ENCODE measurements at places on chromosomes 7 and 10. TPM values are rescaled to one million over a fixed set of nuclear protein-coding genes. Genes with fewer than 3 reads are reported as not detected.

DNA sequence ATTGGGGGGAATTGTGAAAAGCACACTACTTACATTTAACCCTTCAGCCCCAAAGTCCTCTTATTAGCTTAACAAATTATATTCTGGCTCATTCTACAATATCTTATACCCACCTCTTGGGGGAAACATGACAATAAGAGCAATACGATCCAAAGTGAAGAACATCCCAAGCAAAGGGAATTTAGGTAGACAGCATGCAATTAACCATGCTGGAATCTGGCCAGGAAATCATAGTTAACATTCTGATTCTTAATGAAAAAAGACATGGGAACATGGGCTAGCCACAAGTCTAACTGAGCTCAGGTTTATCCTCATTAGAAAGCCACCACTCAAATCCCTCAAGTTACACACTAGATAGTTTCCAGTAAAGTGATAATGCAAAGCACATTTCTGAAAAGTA is 241.9 kb upstream of the SLC26A5 start:
- no peak for DNase-seq

DNA sequence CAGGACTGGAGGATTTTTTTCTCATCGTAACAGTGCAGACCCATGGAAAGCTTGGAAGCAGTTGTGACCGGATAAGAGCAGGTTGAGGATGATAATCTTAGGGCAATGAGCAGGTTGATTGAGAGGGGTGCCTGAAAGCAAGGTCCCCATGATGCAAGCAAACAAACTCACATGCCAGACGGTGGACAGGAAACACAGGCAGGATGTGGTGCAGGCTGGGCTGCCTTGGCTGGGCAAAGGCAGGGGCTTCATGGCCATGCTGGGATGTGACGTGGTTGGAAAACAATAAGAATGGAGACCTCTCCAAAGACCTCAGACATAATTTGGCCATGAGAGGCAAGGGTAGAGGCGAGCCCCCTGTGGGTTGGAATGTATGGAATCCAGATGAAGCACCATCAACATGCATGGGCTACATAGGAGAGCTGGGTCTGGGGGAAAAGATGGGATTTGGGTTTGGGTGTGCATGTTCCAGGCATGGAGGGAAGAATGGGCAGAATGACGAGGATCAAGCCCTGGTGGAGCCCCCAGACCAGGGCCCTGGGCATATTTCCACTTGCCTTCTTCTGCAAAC is 58.3 kb downstream of the IKZF1 start:
- no peak for DNase-seq

DNA sequence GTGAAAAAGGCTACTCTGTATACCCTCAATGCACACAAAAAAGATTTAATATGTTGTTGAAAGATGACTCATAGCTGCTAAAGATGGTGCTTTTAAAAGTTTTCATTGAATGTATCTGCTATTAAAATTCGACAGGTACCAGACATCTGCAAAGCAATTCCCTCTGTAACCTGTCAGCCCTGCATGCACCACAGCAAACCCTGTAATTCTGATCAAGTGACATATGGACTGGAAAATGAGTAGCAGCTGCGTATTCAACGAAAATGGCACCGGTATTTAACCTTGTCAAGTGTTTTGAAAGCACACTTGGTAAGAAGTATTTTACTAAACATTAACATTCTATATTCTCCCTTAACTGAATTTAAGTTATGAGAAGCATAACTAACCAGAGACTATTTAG is 58.2 kb upstream of the PTPRN2 start:
- DNase-seq, result no peak

GRCh38 chr7:151423936-151424335 is 14.1 kb upstream of the WDR86 start:
- DNase-seq, result no peak

DNA sequence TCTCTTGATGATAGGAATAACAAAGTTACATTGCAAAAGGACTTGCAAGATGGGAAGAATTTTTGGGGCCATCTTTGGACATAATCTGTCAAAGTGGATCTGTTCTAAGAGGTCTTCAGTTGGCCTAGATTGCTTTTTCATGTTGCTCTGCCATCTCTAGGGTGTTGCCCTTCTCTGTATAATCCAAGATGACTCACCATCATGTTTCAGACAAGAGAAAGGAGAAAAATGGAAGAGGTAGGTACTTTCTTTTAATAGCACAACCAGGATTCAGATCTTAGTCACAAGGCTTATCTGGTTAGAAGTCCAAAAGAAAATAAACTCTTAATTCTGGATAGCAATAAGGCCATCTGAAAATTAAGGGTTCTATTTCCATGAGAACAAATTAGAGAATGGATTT is 38.7 kb upstream of the FOXP2 start:
- peak; percentile 1 for DNase-seq

DNA sequence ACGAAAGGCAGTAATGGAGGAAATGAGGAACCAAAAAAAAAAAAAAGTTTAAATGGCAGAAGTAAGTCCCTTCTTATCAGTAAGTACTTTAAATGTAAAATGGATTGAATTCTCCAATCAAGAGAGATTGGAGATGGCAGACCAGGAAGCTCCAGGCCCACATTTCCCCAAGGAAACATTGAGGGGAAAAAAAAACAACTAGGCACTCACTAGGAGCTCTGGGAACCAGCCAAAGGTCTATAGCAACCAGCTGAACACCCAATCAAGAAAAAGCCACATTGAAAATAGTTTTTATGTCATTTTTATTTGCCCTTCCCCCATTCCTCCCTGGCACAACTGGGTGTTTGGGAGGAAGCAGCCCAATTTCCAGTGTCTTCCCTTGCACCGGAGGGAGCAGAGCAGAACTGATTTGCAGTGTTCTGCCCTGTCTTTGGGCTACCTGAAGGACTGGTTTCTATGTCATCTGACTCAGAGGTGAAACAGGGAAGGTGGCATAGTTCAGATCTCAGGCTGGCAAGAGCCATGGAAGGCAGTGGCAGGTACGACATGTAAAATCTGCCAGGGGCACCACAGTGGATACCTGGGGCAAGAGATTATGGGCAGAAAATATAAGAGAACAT is 121.9 kb downstream of the SMURF1 start:
- no peak for DNase-seq

GRCh38 chr10:803041-803741 is 113.7 kb upstream of the DIP2C start:
- DNase-seq, result no peak

DNA sequence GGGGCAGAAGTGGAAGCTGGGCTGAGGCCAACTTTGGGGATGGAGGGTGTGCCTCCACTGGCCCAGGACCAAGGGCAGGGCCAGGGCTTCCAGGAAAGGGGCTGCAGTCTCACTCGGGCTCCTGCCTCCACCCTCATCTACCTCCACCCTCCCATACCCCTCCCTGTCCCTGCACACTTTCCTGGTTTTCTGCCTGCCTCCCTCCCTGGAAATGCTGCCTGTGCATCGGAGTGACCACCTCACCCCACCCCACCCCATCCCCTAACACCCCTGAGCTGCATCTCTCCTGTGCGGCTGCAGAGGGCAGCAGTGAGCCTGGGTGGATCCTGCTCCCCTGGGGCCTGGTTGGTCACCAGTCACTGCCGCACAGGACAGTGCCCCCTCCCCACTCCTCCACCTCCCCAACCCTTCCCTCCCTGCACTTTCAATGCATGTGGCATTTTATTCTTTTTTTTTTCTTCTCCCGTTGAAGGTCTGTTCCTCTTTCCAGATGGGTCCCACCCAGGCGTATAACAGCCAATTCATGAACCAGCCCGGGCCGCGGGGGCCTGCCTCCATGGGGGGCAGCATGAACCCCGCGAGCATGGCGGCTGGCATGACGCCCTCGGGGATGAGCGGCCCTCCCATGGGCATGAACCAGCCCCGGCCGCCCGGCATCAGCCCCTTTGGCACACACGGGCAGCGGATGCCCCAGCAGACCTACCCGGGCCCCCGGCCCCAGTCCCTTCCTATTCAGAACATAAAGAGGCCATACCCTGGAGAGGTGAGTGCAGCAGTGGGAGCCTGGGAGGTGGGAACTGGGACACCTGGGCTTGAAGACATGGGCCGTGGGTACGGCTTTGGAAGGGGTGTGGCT is 54.1 kb upstream of the PPIF start:
- no peak for DNase-seq

DNA sequence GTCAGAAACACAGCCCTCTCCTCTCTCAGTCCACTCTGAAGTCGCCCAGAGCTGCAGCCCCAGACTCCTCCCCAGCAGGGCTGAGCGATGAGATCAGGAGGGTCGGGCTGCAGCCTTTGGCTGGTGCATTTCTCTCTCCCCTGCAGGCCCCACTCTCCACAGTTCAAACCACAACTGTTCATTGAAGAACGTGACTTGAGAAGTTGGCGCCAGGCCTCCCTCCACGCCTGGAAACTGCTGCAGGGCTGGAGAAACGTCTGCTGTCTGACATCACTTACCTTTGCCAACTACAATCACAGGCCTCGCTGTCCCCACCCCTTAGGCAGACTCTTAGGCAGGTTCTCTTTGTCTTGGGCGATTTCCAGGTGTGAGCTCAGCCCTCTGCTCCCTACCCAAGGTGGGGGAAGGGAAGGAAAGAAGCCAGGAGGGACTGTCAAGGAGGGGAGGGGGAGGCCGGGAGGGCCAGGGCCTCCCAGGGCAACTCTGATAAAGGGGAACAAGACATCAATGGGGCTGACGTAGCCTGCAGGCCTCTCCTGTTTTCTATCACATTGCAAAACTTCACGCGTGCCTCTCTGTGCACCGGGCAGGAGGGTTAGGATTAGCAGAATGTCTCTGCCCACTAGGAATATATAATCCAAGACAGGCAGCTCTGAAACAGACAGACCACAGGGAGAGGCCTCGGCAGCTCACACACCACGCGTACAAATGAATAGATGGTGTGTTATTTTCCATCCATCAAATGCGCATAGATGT is 32.7 kb downstream of the CALML5 start:
- DNase-seq, result peak; percentile 89

GRCh38 chr10:36446881-36447280 is 678.5 kb upstream of the ANKRD30A start:
- no peak for DNase-seq

DNA sequence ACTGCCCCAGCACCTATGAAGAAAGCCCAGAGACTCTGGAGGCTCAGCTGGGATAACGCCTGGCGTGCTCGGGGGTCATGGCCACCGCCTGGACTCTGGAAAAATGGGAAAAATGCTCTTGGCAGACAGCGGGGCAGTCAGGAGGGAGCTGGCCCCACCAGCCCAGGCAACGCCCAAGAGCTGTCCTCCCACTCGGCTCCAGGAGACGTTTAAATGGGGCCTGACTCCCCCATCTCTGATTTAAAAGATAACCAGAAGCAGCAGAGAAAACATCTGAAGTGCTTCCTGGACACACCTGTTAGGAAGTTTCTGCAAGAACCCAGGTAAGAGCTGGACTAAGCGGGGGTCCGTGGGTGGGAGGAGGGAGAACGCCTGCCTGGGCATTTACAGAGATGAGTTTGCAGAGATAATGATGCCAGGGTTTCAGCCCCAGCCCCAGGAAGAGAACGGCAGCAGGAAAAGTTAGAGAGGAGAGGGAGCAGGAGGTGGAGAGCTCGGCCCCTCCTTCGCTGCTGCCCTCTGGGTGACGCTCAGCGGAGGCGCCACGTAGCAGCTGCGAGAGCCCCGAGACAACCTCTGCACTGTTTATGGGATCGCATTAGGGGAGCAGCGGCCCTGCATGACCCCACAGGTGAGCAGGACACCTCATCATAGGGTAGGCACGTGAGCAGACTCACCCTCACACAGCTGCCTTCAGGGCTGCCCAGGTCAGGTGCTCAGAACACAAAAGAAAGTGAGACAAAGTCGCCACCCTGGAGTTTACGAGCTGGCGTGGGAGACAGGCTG is 83.5 kb upstream of the INSIG1 start:
- no peak for DNase-seq

GRCh38 chr7:41628901-41629300 is 74.0 kb downstream of the INHBA start:
- peak; percentile 65 for DNase-seq

- no peak for DNase-seq
Observed at GRCh38 chr7:108171164-108171563, 41.0 kb upstream of the LAMB4 start.

- no peak for DNase-seq
Observed at GRCh38 chr10:27687743-27688142, 57.9 kb downstream of the MKX start.

DNA sequence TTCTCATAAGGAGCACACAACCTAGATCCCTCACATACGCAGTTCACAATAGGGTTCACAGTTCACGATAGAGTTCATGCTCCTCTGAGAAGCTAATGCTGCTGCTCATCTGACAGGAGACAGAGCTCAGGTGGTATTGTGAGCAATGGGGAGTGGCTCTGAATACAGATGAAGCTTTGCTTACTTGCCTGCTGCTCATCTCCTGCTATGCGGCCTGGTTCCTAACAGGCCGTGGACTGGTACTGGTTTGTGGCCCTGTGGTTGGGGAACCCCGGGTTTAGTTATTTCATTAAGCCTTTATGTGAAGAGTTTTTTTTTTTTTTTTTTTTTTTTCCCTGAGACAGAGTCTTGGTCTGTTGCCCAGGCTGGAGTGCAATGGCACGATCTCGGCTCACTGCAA is 19.4 kb downstream of the SLK start:
- DNase-seq, result no peak

- no peak for DNase-seq
Observed at GRCh38 chr7:26930201-26930600, 65.8 kb upstream of the SKAP2 start.

- no peak for DNase-seq
Observed at GRCh38 chr10:86586516-86586915, 64.9 kb upstream of the WAPL start.

GRCh38 chr7:102000123-102000522 is 182.7 kb downstream of the CUX1 start:
- no peak for DNase-seq

GRCh38 chr10:87658858-87659555 is 671 bp upstream of the PAPSS2 start:
- no peak for DNase-seq

DNA sequence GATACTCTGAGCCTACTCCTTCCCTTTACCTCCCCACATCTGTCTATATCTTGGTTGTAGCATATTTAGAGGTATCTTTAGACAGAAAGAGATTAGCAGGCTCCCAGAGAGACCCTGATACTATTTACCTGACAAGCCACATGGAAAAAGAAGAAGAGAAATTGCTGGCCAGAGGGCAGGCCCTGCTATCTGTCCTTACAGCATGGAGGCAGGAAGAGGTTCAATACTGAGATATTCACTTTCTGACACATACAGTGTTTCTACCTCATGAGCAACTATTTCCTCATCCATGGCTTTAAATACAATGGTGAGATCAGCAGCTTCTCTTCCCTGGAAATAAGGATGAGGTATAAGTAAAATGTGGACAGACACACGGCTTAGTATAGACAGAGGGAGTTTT is 33.9 kb upstream of the TSPAN13 start:
- no peak for DNase-seq

The ZNF22 gene
- 16.0 TPM for polyA plus RNA-seq

The DDC gene
- polyA plus RNA-seq, result not detected

The CAV1 gene
- 1,327 TPM for polyA plus RNA-seq

The GALNT11 gene
- 56.3 TPM for polyA plus RNA-seq

The NME8 gene
- not detected for polyA plus RNA-seq

The RSPH10B gene
- polyA plus RNA-seq, result not detected

The NYAP1 gene
- 0.09 TPM for polyA plus RNA-seq

The GRID2IP gene
- not detected for polyA plus RNA-seq

The SYNPO2L gene
- polyA plus RNA-seq, result 0.11 TPM

The PDE6C gene
- polyA plus RNA-seq, result not detected

The CPEB3 gene
- polyA plus RNA-seq, result 0.37 TPM

The PLA2G12B gene
- not detected for polyA plus RNA-seq
